ENCODE measurements at places on chromosomes 12 and 14.

- DNase-seq, result no peak
Measured at GRCh38 chr14:52315355-52315718, 1.2 kb downstream of the PTGER2 start.

GRCh38 chr12:98319716-98320425 is 195.5 kb upstream of the TMPO start:
- no peak for DNase-seq

- DNase-seq, result no peak
Measured at GRCh38 chr12:65728848-65729793, 95.2 kb upstream of the HMGA2 start.

DNA sequence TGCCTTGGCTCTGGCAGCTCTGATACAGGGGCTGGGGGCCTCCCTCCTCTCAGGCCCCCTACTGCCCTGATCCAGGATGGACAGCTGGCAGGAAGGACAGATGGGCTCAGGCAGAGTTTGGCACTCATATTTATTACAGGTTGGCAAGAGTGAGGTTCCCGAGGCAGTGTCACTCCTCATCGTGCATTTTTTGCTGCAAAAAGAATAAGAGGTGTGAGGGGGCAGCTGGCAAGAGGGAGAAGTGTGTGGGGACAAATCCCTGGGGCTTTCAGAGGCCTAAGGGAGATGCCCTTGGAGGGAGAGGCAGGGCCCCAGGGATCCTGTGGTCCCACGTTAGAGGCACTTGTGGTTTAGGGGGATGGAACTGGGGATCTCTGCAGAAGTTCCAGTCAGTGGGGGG is 5.0 kb downstream of the CMTM5 start:
- DNase-seq, result no peak

Data from epithelial cell of prostate (primary cell).